ENCODE measurements at places on chromosomes 2 and 18.

- peak; percentile 67 for DNase-seq
Measured at GRCh38 chr18:54181856-54182602, 42.4 kb downstream of the MBD2 start.

DNA sequence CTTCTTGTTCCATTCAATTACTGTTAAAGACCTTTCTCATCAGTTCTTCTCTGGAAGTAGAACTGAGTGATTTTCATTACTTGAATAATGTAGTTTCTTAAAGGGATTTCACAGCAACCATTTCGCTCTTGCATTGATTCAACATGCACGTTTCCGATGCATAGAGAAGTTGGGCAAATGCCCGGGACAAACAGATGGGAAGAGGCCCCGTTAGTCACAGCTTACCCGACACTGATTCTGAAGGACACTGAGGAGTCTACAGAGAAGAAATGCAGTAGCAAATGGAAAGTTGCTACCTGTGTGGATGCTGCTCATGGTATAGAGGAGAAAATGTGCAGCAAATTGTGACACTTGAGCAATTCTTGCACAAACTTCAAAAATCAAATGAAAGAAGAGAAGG is 32.3 kb upstream of the GCG start:
- DNase-seq: no peak

DNA sequence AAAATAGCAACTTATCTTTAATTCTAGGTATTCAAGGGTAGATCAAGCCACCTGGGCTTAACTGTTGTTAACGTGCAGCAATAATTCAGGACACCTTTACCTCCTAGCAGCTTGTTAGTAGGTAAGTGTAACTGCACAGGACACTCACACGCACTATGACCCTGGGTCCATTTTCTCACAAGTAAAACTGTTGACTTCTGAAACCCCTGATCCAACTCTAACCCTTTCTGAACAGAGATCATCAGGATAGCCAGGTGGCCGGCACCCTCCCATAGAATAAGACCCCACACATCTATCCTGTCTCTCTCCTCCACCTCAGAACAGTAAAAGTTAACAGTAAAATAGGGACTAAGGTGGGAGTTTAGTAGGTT is 610 bp downstream of the SPC25 start:
- no peak for DNase-seq

DNA sequence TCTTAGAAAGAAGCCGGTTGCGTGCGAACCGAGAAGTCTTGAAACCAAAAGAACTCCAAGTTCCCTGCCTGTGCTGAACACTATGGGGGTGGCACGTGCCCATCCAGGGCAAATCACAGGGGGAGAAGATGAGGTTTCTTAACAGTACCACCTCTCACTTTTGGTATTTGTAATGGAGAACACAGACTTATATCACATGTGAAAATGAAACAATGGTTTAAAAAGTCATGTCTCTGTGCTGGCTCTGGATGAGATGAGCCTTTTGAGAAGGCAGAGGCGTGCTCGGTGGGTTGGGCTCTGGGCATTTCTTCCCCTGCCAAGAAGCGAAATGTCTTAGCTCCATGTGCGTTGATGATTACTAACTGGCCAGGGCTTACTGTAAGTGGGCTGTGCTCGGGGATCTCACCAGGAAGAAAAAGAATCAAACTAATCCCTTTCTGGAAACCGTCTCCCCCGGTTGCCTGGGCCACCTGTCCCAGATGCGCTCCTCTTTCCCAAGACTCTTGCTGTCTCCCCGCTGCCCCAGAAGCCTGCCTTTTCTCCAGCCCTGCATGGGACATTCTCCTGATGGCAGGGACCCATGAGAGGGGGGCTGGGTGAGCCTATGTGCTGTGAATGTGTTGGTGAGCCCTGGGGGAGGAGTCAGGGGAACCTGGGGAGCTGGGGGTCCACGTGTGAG is 252.9 kb downstream of the PRKCE start:
- DNase-seq: no peak

DNA sequence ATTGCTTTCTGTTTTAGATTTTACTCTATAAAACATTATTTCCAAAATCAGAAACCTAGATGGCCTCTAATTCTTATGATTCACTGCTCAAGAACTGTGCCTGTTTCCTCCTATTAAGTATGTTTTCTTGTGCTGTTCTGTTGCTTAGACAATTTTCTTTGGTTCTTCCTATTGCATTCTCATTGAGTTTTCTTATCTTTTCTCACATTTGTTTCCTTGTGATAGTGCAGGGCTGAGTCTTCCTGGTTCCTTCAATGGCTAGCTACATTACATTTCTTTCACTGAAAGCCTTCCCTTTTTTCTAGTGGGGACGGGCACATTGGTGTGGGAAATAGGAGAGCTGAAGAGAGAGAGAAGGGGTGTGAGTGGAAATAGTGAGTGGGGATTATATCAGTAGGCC is 183.4 kb downstream of the CALCRL start:
- no peak for DNase-seq

DNA sequence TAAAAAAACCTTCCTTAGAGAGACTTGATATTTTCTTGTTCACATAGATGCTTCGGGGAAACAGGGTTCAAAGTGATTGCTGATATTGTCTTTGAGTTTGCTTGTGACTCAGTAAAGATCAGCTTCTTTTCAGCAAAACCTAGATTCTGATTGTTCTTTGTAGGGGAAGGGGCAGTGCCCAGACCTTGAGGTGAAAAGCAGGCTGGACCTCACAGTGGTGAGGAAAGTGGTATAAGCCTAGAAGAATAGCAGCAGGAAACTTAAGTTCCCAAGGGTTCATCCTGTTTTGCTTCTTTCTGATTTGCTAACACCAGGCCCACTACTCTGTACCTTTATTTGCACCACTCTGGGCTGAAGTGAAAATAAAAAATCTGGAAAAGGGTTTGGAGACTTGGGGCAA is 20.9 kb downstream of the UBXN4 start:
- DNase-seq: no peak

DNA sequence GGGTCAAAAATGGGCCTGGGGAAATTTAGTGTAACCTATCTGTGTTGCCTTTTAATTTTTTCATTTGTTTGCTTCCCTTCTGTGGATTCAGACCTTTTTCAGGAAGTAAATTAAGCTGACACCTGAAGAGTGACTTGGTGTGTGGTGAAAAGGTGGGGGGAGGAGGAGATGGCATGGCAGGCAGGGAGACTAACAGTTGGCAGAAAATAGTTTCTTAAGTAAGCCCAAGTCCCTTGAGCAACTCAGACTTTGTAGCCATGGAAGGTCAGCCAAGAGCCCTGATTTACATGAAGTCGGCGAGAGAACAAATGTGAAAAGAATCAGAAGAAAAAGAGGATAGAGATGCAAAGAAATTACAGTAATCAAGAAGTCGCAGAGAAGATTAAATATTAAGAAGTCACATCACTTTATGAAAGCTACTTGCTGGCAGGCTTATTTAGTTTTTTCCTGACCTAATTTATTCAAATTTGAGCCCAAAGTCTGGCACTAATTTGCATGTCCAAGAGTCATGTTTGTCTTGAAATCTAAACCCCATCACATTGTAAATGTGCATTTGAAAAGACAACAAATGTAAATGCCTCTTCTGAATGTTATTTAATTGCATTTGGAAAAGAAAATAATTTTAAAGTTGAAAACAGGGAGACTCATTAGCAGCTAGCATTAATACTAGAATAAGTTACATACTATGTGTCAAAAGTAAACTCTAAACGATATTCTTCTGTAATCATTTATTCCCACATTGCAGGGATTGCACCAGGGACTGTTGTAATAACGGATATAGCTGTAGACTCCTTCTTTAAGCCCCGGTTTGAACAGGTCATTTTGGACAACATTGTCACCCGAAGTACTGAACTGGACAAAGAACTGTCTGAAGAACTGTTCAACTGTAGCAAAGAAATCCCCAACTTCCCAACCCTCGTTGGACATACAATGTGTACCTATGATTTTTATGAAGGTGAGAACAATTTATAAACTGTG is 19.3 kb downstream of the UPP2 start:
- DNase-seq: no peak

- peak; percentile 46 for DNase-seq
Measured at GRCh38 chr2:118046634-118047210, 32.9 kb upstream of the CCDC93 start.

- no peak for DNase-seq
Measured at GRCh38 chr18:36066686-36067054, 689 bp downstream of the RPRD1A start.
